ENCODE measurements at places on chromosomes 3 and 15.
A peak's percentile ranks its signal among the peaks of the same experiment; 100 is the strongest.

GRCh38 chr3:60841355-60841754 lies 409.9 kb downstream of the FHIT start:
- DNase-seq, result no peak

- DNase-seq, result no peak
Measured at GRCh38 chr15:34124651-34125050, 22.8 kb downstream of the PGBD4 start.

DNA sequence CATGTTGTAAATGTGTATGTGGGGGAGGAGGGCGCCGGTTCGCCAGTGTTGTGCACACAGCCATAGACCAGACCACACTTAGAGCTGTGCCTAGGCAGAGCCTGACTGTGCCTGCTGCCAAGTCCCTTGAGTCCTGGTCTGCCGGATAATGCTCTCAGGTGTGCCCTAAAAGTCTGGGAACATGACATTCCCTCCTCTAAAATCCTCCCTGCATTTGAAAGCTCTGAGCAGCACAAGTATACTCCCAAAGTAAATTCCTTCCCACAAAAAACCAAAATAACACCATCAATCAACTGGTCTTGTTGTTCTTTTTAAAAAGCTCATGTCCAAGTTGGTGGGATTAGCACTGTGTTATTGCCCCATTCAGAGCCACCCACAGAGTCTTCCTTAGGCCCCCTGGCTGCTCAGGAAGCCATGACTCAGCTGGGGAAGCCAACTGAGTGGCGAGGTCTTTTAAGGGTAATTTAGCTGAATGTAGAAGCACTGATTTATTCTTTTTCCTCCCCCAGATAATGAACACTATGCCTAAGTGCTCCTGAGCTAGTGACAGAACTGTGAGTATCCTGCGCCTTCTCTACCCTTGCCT lies 147.8 kb upstream of the MCTP2 start:
- no peak for DNase-seq

DNA sequence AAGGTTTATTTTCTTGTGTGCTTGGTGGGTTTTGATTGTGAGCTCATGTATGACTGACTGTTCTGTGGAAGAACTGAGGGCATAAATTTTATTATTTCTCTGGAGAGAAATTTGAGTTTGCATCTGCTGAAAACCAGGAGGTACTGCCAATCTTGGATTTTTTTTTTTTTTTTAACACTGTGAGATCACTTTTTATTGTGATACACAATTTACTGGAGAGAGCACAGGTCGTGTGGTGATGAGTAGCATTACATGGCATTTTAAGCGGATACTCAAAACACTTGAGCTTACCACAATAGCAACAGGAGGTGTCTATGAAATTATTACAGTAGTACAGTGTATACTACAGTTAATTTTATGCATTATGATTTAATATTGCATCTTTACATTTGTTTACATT lies 237.4 kb downstream of the MFSD1 start:
- DNase-seq, result no peak

- DNase-seq, result no peak
Measured at GRCh38 chr3:43957553-43957952, 266.8 kb downstream of the ABHD5 start.

DNA sequence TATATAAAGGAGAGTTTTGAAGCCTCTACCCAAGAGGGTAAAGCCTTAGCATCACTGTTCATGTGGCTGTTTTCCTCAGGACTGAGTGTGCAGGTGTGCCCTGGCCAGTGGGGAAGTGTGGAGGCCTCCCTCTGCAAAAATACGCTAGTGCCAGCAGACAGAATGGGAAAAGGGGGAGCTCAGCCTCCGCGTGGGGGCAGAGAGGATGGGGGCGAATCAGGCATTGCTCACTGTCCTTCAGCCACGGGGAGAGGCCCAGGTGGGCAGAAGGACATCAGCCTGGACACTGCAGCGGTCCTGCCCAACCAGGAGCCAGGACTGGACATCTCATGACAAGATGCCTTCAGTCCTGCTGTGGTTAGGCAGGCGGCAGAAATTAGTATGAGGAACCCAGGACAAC lies 10.1 kb downstream of the LTF start:
- no peak for DNase-seq

GRCh38 chr3:45802146-45802545 lies 5.8 kb upstream of the SLC6A20 start:
- no peak for DNase-seq

DNA sequence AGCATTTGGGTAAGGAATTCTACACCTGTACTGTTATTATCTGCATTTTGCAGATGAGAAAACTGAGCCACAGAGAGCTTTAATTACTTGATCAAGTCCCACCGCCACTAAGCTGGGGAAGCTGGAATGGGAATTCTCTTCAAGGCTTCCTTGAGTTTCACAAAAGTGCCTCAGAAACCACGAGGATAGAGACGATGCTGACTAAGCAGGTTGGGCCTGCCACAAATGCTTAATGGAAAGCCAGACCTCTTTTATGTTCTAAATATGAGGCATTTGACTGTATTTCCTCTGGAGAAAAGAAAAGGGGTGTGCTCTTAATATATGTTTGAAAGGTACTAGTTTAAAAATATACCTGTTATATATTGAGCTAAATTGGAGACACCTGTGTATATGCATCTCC lies 34.7 kb downstream of the ADAMTS9 start:
- no peak for DNase-seq

GRCh38 chr3:23455775-23456174 lies 252.6 kb downstream of the UBE2E2 start:
- no peak for DNase-seq

DNA sequence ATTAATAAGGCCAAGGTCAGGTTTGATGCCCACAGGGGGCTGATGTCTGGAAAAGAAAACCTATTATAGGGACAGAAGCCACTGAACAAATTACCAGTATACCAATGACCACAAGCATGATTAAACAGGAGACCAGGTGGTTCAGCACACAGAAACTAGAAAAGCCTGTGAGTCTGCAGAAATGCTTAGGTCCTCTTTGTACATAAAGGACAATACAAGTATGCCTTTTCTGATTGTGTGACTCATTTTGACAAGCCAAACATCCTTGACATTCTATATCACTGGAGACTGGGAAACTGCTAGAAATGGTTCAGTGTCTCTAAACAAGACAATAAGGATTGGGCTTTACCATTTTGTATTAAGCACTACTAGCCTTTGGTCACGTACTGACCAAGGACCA lies 113.2 kb upstream of the MYO5C start:
- DNase-seq, result peak; percentile 4

DNA sequence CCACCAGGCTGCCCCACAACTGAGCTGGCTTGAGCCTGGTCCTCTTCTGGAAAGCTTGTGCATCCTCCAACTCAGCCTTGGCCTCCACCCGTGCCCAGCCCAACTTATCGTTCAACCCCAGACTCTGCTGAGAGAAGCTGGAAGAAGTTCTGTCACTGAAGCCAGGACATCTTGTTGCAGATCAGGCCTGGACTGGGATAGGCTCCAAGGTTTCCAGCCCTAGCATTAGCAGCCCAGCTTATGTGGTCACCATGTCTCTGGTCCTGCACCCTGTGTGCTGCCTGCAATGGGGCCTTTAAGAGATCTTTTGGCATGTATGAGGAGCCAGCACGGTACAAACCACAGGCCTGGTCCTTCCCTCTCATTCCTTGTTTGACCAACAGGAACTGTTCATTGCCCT lies 15.2 kb upstream of the CAMP start:
- no peak for DNase-seq

GRCh38 chr3:134904241-134904771 lies 109.2 kb downstream of the EPHB1 start:
- no peak for DNase-seq

GRCh38 chr3:169310184-169310939 lies 353.1 kb downstream of the MECOM start:
- DNase-seq, result no peak

- no peak for DNase-seq
Measured at GRCh38 chr15:91821458-91821857, 32.0 kb upstream of the SLCO3A1 start.

GRCh38 chr15:40691737-40692136 lies 3.2 kb upstream of the RAD51 start:
- no peak for DNase-seq

- DNase-seq, result no peak
Measured at GRCh38 chr15:85500060-85500708, 119.8 kb downstream of the AKAP13 start.

GRCh38 chr3:113802795-113803455 lies 35.7 kb upstream of the GRAMD1C start:
- DNase-seq, result no peak

DNA sequence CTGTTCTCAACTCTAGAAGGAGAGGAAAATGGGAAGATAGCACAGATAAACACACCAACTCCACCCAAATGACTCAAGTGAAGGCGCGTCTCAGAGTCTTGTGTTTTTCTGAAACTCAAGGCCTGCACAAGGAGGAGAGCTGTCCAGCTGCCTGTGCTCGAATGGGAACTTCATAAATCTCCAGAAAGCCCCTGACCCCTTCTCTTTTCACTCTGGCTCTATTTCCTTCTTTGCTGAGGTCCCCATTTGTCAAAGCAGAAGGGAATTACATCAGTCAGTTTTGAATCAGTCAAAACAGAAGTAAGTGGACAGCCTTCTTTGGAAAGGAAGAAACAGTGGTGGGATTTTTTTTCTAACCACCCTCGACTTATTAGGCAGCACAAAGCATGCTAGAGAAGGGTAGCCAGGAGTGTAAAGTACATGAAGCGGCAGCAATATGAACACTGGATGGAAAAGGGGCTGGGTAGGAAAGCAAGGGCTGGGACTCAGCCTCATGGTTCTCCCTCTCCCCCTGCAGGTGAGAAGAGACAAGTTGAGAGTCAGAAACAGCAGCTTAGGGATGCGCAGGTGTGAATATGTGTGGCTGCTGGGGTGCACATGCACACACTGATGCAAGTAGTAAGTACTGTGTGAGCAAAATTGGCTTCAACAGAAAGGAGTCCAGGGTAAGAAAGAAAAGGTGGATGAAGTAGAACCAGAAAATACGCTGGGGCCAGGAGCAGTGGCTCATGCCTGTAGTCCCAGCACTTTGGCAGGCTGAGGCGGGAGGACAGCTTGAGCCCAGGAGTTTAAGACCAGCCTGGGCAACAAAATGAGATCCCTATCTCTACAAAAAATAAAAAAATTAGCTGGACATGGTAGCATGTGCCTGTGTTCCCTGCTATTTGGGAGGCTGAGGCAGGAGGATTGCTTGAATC lies 36.6 kb upstream of the MAGEF1 start:
- DNase-seq, result no peak

DNA sequence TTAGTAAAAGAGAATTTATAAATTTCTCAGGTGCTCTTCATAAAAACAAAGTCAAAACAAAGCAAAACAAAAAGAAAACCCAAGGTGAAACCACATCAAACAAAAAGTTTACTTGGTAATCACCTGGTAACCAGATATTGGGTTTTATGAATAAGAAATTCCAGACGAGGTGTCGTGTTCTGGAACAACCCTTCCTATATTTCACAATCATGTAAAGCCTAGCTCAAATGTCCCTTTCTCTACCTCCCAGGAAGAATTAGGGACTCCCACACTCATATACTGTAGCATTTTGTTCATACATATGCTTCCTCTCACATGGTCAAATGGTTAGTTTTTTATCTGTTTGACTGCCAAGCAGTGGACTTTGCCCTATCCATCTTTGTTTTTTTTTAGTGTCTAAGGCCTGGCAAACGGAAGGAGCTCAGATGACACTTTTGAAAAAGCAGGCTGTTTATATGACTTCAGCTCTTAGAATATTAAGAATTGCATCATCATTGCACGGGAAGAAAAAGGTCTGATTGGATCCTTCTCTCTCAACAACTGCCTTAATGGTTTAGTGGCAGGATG lies 326.7 kb upstream of the TBL1XR1 start:
- no peak for DNase-seq

GRCh38 chr3:152706991-152707713 lies 127.8 kb upstream of the P2RY1 start:
- DNase-seq, result no peak

DNA sequence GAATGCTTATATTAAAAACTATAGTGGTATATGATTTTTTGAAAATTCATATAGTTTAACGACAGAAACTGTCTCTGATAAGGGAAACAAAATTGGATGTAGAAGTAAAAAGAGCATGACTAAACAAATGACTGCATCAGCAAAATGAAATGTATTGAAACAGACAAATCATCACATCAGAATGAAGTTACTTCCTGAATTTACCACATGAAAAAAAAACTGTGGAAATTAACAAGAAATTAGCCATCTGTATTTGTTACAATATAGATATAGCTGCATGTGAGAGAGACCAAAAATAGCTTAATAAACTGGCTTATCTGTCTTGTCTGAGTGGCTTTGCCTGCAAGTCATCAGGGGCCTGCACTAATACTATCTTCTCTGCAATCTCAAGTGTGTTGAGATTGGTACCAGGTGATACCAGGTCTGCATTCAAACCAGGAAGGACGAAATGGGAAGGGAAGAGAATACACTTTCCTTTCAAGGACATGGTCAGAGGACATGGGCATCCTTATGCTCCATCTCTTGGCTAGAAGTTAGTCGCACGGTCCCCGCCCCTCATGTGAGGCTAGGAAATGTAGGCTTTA lies 388.7 kb downstream of the GRM7 start:
- DNase-seq, result no peak

All from NCI-H2029 (cell line).